ENCODE measurements at places on chromosomes 7 and 10.
A peak's percentile ranks its signal among the peaks of the same experiment; 100 is the strongest.

DNA sequence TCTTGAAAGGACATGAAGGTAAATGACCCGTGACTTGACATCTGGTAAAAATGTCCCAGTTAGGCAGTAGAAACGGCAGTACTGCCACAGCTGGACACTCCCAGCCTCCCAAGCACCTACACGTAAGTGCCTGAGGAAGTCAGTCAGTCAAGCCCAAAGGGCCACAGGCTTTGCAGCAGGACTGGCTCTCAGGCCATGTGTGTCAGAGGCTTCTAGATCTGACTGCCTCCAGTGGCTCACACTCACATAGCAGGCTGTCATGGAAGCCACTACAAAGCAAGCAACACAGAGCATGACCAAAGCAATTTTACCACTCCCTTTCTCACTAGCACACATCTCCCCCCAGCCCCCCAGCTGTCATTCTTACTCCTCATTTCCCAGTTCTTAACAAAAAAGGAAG is 17.8 kb upstream of the CCNJ start:
- DNase-seq, result no peak

DNA sequence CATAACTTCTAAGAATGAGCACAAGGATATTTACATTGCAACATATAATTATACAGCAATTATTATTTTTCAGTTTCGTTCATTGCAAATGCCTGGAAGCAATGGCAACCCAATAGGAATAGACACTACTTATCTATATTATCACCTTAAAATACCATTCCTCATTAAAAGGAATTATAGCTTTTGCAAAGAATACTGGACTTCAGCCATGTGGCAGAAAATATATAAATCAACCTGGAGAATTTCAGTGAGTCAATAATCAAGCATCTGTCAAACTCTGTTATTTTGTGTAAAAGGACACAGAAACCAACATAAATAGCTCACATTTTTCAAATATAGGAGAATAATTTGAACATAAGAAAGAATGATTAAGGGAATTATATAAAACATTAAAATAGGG is 96.1 kb upstream of the SEMA3C start:
- DNase-seq, result no peak

GRCh38 chr10:52652431-52653262 is 119.9 kb downstream of the MBL2 start:
- DNase-seq, result no peak

DNA sequence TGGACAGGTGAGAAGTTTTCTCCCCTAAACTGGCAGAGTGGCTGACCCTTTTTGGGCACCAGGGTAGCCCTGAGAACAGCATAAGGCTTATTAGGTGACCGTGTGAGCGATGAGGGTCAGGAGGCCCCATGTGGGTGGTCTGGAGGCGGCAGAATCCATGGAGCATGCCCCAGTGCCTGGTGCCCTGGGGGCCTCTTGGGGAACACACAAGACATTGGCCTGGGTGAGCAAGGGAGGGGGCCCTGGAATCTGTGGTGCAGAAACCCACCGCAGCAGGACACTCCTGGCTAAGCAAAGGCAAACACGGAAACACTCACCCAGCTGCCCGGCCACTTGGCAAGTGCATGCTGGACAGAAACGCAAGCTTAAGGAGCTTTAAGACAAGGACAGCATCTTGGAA is 29.5 kb downstream of the YKT6 start:
- no peak for DNase-seq

DNA sequence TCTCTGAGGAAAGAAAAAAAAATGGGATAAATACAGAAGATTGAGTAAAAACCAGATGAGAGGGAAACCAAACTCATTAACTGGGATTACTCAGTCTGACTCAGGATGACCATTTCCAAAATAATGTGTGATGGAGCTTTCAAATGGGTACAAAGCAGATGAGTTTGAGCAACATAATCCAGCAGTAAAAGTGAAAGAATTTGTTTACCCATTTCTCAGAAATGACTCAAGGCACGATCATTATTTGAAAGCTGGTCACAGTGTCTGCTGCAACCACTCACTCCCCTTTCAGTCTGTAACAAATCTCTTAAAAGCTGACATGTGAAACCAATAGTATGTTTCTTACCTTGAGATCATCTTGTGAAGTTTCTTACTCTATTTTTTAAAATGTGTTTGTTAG is 104.7 kb upstream of the KLF14 start:
- DNase-seq, result no peak

- no peak for DNase-seq
These were observed 301.9 kb downstream of the CDK14 start for GRCh38 chr7:90897961-90898469.

DNA sequence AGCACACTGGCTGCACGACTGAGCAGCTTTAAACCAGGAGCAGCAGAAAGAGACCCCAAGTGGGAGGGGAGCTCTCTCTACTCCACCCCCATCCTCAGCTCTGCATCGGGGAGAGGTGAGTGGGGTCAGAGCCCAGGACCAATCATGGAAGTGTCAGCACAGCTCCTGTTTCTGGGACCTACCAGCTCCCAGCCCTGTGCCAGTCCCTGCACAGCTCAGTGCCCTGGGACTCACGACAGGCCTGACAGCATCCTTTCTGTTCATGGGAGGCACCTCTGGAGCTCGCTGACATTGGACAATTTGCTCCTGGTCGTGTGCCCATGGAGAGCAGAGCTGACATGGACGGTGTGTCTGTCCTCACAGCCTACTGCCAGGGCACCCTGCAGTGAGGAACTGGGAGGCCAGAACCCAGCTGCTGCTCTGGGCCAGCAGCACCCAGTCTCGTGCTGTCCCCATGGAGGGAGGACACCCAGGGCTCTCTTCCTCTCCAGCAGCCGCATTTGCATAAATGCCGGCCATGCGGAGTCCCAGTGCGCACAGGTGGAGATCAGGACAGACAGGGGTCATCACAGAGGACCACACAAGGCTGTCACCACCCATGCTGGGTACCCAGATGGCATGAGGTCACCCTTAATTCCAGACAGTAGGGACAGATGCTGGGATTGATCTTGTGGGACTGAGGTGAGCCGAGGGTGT is 45.9 kb upstream of the MSMB start:
- no peak for DNase-seq

- no peak for DNase-seq
These were observed at the start of gene SORCS3 for GRCh38 chr10:104641187-104641936. SORCS3 (plus strand) TSS chr10:104641290.

DNA sequence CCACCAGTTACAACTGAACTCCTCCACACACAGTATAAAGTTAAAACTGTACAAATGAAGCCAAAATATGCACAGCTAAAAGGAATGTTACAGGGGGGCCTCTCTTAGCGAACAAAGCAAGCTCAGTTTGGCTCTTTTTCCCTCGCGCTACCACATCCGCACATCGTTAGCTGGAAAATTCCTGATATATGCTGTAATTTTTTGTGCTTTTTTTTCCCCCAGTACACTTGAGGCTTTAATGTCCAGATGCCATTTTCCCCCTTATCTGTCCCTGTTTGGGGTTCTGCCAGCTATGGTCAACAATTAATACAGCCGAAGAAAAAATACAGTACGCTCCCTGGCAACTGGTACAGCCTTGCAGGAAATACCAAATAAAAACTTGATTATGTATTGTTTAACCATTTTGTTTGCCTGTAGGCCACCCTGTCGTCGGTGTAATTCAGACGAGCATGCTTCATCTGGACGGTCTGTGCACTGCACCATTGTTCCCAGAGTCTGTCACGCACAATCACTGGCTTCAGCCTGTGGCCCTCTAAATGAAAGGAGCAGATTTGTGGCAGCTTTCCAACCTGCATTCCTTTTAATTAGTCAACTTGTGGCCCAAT is 108.1 kb upstream of the FAM133B start:
- DNase-seq, result no peak

DNA sequence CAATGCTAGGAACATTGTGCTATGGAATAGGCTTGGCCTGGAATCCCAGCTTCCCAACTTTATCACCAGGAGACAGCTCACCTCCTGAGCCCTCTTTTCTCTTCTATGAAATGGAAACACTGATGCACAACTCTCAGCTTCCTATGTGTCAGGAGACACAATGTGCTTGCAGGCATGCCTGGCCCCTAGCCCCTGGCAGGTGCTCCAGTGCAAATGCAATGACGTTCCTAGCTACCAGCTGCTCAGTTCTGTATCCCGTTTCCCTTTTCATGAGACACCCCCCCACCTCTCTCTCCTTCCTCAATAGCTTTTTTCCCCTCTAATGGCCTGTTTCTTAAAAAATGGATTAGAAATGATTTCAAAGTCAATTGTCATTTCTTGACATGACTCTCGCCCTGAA is 30.7 kb downstream of the HABP2 start:
- DNase-seq, result no peak

- DNase-seq, result no peak
These were observed 35.6 kb downstream of the ANKMY2 start for GRCh38 chr7:16609842-16610450.

GRCh38 chr10:82811621-82812020 is 936.6 kb downstream of the NRG3 start:
- no peak for DNase-seq

GRCh38 chr7:92425311-92425947 is 21.9 kb upstream of the GATAD1 start:
- no peak for DNase-seq

DNA sequence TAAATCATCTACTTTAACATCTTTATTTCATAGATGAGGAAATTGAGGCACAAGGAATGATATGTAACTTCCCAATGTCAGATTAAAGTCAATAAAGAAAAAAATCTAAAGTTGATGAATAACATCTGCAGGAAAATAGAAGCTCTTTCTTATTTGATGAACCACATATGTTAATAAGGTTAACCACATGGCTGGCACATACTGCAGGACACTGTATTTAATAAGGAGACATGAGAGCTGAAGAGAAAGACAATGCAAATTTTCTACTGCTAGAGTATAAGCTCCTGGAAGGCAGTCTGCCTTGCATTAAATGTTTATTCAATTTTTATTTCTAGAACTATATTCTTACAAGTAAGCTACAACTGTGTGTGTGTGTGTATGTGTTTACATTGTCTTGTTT is 4.4 kb downstream of the RAB11FIP2 start:
- no peak for DNase-seq

DNA sequence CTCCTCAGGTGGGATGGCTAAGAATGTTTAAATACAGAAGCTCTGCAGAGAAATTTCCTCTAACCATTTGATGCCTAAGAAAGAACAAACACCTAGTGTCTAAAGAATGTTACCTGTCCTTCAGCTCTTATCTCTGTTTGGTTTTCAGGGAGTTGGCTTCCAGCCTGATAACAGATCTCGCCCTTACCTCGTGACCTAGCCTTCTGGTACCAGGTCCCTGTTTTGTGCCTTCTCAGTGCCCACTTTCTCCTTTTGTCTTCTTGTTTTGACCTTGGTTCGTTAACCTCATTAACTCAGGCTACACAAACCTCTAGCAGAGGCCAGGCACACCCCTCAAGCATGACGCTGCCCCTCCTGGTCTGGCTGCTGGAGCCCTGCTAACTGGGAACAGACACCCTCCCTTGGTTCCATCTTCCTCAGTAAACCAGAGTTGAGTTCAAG is 16.1 kb upstream of the RAB11FIP2 start:
- no peak for DNase-seq

GRCh38 chr10:49109669-49110340 is 5.5 kb downstream of the VSTM4 start:
- DNase-seq, result peak; percentile 81
